ENCODE measurements at places on chromosomes 5 and 9.
A peak's percentile ranks its signal among the peaks of the same experiment; 100 is the strongest.

DNA sequence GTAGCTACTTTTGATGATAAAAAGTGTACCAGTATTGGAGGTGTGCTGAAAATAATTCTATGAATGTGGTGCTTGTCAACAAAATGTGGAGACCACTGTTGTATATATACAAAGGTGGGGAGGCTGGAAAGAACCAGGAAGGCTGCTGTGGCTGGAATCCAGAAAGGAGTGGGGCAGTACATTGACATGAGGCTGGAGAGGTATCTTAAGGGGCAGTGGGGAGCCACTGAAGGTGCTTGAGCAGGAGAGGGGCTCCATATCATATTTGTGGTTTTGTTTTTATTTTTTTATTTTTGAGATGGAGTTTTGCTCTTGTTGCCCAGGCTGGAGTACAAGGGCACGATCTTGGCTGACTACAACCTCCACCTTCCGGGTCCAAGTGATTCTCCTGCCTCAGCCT lies 87.9 kb upstream of the NEURL1B start:
- DNase-seq: no peak

DNA sequence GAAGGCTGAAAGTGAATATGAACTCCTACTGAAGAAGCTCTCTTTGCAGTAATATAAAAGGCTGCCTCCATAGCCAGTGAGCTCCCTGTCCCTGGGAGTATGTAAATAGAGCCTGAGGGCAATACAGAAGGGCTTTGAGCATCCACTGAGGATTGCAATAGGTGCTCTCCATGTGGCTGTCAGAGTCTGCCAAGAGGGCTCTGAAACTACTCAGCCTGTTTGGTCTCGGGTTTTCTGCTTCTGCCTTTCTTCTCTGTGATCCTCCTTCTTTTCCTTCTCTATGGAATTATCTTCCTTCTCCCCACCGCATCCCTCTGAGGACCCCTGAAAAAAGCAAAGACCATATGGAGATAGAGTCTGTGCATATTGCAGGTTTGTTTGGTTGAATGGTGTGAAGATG lies 69.4 kb downstream of the PCDH1 start:
- no peak for DNase-seq

GRCh38 chr9:34623374-34624235 lies 3.3 kb upstream of the DCTN3 start:
- DNase-seq: peak; percentile 34

GRCh38 chr5:123874600-123875201 lies 362.7 kb downstream of the CSNK1G3 start:
- DNase-seq: no peak

DNA sequence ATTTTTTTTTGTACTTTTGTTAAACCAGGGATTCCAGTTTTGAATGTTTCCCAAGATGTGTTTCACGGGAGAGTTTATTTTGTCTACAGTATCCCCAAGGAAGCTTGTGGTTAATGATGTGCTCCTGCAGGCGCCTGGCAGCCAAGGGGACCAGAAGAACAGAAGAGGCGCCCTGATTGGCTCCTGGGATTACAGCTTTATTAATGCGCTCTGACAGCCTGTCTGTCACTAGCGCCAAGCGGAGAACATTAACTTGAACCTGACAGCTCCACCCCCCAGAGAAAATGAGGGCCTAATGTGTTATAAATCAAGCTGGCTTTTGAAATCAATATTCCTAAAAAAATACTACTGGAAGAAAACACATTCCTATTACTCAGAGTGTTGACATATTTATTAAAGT lies 5.0 kb upstream of the FBXL7 start:
- DNase-seq: no peak

GRCh38 chr5:137782055-137782454 lies 27.9 kb upstream of the HNRNPA0 start:
- no peak for DNase-seq

DNA sequence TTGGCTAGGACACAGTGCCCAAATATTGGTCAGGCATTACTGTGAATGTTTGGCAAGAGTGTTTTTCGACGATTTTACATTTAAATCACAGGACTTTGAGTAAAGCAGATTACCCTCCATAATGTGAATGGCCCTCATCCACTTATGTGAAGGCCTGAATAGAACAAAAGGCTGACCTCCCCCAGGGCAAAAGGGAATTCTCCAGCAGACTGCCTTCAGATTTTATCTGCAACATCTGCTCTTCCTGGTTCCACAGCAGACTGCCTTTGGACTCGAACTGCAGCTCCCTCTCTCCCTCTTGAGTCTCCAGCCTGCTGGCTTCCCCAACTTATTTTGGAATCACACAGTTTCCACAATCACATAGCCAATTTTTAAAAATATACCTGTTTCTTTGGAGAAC lies 7.1 kb upstream of the TMEM215 start:
- no peak for DNase-seq

- no peak for DNase-seq
Measured at GRCh38 chr5:153559926-153560325, 69.5 kb downstream of the GRIA1 start.

- no peak for DNase-seq
Measured at GRCh38 chr9:115456515-115456914, 338.6 kb upstream of the TNC start.

- DNase-seq: no peak
Measured at GRCh38 chr5:153699035-153699434, 208.6 kb downstream of the GRIA1 start.

Measured in activated naive CD4-positive, alpha-beta T cell treated with anti-CD3 and anti-CD28 coated beads for 36 hours (primary cell).